ENCODE measurements at places on chromosomes 1 and 21. TPM values are rescaled to one million over a fixed set of nuclear protein-coding genes. Genes with fewer than 3 reads are reported as not detected.

WNT4 gene
- not detected for total RNA-seq

GPR25 gene
- 0.25 TPM for total RNA-seq

PRAMEF7 gene
- not detected for total RNA-seq

SUSD4 gene
- total RNA-seq = 0.23 TPM

P3H1 gene
- 43.3 TPM for total RNA-seq

CTSS gene
- total RNA-seq = 127 TPM

DNA sequence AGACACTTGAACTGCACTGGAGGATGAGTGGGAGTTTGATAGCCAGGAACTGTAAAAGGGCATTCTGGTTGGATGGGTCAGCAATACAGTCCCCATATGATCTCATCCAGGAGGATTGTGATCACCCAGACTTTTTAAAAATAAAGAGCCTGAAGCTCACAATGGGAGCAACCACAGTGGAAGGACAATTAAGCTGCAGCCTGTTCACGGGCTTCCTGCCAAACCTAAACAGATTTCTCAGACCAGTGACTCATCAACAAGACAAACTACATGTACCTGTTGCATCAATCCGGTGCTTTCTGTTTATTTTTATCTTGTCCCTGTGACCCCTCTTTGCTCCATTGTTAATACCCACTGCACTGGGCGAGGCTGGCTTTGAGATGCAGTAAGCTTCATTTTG is 52.3 kb downstream of the PAPPA2 start:
- no peak overlapping the region for H3K4me3 ChIP-seq
- DNase-seq = no peak
- no peaks in the 10 kb centered on the region for H3K36me3 ChIP-seq
- no peaks in the 10 kb centered on the region for H3K4me1 ChIP-seq
- H3K27me3 ChIP-seq = no peaks in the 10 kb centered on the region
- H3K27ac ChIP-seq = no peak overlapping the region

DNA sequence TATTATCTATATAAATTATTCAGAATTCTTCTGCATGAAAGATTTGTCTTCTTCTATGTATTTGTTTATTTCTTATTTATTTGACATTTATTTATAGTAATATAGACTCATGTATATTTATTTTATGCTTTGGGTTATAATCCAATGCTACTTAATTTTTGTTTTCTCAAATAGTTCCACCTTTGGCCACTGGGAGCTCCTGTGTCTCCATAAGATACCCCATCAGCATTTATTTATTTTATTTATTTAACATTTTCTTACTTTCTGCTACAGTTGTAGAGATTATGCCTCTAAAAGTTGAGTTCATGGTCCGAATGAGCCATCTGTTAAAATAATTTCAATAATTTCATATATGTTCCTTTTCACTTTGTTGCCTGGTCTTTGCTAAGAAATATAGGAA is 289.4 kb downstream of the ADGRL2 start:
- H3K27ac ChIP-seq = no peak overlapping the region
- DNase-seq = no peak
- H3K27me3 ChIP-seq = no peaks in the 10 kb centered on the region
- H3K36me3 ChIP-seq = no peaks in the 10 kb centered on the region
- H3K4me3 ChIP-seq = no peak overlapping the region
- no peaks in the 10 kb centered on the region for H3K4me1 ChIP-seq

DNA sequence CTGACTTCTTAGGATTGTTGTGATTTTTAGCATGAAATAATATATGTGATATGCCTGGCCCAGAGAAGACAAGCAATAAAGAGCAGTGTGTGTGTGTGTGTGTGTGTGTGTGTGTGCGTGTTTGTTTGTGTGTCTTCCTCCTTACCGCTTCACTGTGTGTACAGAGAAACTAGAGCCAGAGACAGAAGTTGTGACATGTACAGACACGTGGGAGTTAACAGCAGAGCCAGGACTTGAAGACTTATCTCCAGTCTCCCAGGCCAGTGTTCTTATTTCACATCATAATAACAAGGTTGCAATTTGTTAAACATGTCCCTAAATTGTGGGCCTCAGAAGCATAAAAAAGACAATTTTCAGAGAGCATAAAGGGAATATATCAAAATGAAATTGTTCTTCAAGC is 192.0 kb upstream of the JUN start:
- H3K4me1 ChIP-seq = peaks cover 18% of the 10 kb centered on the region
- H3K36me3 ChIP-seq = no peaks in the 10 kb centered on the region

DNA sequence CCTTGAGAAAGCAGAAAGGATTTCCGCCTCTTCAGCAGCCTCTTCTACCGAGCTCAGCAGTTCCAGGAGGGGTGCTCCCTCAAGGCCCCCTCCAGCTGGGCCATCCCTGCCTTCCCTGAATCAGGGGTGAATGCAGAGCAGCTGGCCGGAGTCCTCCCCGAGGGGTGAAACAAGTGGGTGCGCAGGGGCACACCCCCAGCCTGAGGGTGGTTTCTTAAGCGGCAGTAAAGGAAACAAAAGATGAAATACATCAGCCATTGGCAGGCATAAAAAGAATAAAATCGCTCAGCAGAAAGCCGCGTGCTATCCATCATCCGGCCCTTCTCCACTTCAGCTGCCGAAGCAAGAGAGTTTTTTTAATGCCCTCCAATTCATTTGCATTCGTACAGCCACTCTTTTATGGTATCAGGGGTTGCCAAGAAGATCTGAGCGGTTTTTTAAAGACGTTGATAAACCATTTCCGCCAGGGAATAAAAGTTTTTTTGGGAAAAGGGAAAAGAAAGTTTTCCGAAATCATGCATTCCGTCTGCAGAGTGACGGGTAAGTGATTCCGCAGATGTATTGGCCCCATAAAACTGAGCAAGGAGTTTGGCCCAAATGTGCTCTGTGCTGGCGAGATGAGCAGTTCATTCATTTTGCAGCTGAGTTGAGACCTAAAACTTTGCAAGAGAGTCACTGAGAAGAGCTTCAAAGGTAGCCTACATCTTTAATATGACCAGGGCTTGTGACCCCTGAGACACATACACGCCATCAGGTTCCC is 73.7 kb upstream of the ZC3H12A start:
- DNase-seq = no peak
- H3K4me1 ChIP-seq = no peaks in the 10 kb centered on the region
- H3K4me3 ChIP-seq = no peak overlapping the region
- peaks cover 23% of the 10 kb centered on the region for H3K27me3 ChIP-seq

GRCh38 chr1:157773493-157774350 is 3.2 kb downstream of the FCRL2 start:
- no peaks in the 10 kb centered on the region for H3K27me3 ChIP-seq
- H3K36me3 ChIP-seq = no peaks in the 10 kb centered on the region
- no peak for DNase-seq
- no peak overlapping the region for H3K4me3 ChIP-seq

GRCh38 chr1:18118491-18118890 is 10.9 kb downstream of the IGSF21 start:
- H3K4me1 ChIP-seq = no peaks in the 10 kb centered on the region
- no peaks in the 10 kb centered on the region for H3K36me3 ChIP-seq
- no peak overlapping the region for H3K4me3 ChIP-seq
- peaks cover 6% of the 10 kb centered on the region for H3K27me3 ChIP-seq

DNA sequence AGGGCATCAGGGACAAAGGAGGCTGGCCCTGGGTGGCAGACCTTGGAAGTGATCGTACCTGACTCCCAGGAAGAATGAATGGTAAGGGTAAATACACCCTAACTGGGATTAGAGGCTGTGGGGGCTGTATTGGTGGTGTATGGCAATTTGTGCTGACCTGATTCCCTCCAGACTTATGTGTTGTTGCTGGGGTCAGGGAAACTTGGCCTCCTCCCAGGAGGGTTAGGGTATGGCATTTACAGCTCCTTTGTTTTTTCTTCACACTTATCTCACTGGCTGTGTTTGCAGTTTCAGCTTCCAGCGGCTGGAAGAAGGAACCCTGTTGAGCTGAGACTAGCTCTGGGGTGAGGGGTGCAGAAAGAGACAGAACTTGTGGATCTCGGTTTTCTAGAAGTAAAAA is 8.2 kb downstream of the VANGL1 start:
- DNase-seq = no peak
- no peaks in the 10 kb centered on the region for H3K27me3 ChIP-seq
- no peak overlapping the region for H3K27ac ChIP-seq
- H3K36me3 ChIP-seq = peaks cover 28% of the 10 kb centered on the region

DNA sequence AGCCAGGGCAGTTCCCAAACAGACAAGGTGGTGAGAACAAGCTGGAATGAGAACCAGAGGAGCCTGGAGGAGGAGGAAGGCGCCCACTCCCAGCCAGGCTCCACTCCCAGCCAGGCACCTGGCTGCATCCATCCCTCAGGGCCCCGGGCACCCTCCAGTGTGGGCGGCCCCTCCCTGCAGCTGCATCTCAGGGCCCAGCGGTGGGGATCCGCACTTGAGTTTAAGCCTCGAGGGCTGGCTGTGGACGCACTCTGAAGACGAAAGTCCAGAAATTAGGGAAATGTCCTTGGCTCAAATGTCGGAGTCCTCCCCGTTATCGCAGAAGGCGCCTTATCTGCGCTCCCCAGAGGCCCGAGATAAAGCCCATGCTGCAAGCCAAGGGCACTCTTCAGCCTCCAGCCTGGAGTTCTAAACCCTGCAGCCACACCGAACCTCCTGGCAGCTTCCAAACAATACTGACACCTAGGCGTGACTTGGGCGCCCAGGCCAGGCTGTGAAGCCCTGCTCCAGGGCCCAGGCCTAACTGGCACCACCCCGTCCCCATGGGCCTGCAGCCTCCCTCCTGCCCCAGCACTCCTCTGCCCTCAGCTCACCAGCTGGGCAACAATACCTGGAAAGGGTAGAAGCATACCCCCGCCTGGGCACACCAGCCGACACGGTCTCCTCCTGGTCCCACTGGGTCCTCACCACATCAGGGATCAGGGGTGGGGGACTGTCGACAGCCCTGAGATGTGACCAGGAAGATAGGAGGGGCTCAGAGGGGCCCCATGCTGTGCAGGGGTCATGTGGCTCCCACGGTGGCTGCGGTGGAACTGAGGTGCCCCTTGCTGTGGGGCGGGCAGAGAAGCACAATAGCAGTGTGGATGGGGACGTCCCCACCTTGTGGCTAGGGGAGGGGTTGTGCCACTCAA is 184.8 kb upstream of the VAMP3 start:
- H3K4me3 ChIP-seq = no peak overlapping the region
- DNase-seq = no peak
- H3K27me3 ChIP-seq = no peaks in the 10 kb centered on the region
- no peaks in the 10 kb centered on the region for H3K4me1 ChIP-seq

GRCh38 chr21:41119901-41120300 is 48.1 kb upstream of the BACE2 start:
- H3K4me3 ChIP-seq = no peak overlapping the region
- DNase-seq = no peak
- H3K36me3 ChIP-seq = no peaks in the 10 kb centered on the region

DNA sequence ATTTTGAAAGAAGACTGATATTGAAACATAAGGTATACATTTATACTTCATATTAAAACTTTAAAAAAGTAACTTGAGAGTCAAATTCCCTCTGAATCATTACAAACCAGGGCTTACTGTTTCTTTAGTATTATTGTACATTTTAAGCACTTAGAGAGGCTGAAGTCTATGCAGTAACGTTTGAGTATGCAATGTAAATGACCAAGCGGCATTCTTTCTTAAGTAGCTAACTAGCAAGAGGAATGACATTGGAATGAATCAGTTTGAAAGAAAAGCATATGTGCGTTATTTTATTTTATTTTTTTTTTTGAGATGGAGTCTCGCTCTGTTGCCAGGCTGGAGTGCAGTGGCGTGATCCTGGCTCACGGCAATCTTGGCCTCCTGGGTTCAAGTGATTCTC is 24.3 kb downstream of the WNT2B start:
- no peaks in the 10 kb centered on the region for H3K4me1 ChIP-seq
- no peak for DNase-seq
- no peaks in the 10 kb centered on the region for H3K36me3 ChIP-seq
- no peak overlapping the region for H3K4me3 ChIP-seq

GRCh38 chr21:35438643-35439404 is 389.7 kb upstream of the RUNX1 start:
- H3K4me1 ChIP-seq = peaks cover 10% of the 10 kb centered on the region
- H3K27ac ChIP-seq = no peak overlapping the region
- peaks cover 39% of the 10 kb centered on the region for H3K27me3 ChIP-seq
- H3K4me3 ChIP-seq = no peak overlapping the region
